ENCODE measurements at places on chromosomes 11 and 22.
A peak's percentile ranks its signal among the peaks of the same experiment; 100 is the strongest.

DNA sequence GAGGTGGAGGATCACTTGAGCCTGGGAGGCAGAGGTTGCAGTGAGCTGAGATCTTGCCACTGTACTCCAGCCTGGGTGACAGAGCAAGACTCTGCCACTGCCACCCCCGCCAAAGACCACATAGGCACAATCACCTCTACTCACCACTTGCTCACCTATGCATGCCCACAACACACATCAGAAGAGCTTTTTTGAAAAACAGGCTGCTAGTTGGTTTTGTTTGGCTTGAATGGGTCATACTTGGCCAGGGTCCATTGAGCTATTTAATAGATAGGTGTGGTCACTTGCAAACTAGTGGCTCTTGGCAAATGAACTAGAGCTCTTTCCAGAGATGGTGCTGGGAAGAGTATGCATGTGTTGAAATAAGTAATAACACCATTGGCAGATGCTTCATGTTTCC is 80.1 kb downstream of the EMSY start:
- peak; percentile 37 for DNase-seq

DNA sequence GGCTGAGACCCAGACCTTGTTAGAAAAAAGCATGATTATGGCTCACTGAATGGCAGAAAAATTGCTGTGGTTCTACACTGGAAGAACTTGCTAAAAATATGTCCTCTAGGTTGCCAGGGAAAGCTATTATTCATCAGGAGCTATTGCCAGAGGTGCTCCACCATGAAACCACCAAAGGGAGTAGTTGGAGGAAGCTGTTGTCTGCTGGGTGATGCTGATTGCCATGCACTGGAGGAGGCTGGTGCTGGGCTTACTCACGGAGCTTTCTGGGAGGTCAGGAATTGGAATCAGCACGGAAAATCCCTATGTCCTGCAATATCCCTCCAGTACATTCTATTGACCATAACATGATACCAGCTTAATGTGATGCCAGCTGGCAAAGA is 199.6 kb upstream of the ZBED5 start:
- DNase-seq: no peak

- DNase-seq: no peak
Observed at GRCh38 chr11:12128301-12128751, 17.9 kb downstream of the MICAL2 start.

GRCh38 chr11:62788991-62789390 is 1.8 kb downstream of the TMEM179B start:
- DNase-seq: no peak

GRCh38 chr11:127105593-127106541 is 105.3 kb upstream of the KIRREL3 start:
- DNase-seq: peak; percentile 66

GRCh38 chr11:75767228-75767572 is 1.4 kb upstream of the DGAT2 start:
- DNase-seq: no peak

DNA sequence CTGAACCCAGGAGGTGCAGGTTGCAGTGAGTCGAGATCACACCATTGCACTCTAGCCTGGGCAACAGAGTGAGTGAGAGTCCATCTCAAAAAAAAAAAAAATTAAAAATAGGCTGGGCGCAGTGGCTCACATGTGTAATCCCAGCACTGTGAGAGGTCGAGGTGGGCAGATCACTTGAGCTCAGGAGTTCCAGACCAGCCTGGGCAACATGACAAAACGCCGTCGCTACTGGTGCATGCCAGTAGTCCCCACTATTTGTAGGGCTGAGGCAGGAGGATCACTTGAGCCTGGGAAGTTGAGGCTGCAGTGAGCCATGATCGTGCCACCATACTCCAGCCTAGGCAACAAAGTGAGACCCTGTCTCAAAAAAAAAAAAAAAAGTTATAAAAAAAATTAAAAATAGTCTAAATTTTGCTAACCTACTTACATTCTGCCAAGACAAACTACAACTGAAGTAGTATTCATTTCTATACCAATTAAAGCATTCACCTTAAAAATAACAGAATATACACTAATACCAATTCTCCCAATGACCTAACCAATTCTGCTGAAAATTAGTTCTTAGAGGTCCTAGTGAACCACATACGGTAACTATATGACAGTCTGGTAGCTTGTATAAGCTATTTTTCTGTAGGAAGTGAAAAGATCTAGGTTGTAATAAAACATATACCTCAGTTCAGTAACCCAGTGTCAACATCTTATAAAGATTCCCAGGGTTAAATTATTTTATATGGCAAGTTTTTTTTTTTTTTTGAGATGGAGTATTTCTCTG is 7.1 kb downstream of the DDX6 start:
- DNase-seq: no peak

GRCh38 chr11:126375726-126376125 is 20.2 kb downstream of the ST3GAL4 start:
- DNase-seq: no peak

DNA sequence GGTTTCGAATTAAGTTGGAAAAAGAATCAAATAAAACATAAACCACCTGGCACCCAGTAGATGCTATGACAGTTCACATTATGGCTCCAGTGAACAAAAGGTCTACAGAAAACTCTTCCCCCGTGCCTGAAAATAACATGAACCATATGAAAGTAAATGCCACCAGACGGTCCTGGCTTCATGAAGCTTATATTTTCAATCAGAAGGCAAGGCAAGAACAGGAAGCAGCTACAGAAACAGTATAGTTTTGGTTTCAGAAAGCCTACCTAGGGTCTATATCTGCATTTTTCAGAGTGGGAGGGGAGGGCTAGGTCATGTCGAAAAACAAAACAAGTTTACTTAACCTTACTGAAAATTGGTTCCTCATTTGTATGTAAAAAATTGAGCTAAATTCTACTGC is 9.8 kb downstream of the RAB30 start:
- DNase-seq: no peak

DNA sequence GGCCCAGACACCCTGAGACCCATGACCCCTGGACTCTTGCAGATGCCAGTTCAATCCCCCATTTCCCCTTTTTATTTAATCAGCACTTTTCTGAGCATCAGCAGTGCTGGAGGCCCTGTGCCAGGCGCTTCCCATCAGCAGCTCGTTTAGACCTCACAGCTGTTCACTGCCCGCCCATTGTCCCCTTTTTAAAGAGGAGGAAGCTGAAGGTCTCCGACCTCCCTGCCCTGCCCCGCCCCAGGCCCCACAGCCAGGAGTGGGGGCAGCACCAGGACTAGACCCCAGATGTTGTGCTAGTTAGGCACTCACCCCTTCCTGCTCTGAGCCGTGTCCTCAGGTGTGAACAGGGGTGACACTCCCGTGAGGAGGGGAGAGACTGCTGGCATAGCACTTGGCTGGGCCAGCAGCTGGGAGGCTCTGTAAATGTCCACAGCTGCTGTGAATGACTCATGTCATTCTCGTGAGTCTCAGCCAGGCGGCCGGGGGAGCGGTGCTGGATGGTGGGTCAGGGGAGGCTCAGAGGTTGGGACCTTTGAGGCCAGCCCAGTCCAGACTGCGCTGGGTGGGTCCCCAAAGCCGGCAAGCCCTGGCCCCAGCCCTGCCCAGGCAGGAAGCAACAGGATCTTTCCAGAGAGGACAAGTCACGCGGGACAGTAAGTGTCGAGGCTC is 19.9 kb downstream of the EMID1 start:
- no peak for DNase-seq

- DNase-seq: peak; percentile 47
Observed at GRCh38 chr11:20397281-20397680, 9.8 kb downstream of the PRMT3 start.

- no peak for DNase-seq
Observed at GRCh38 chr22:37892566-37893335, 13.3 kb upstream of the MICALL1 start.

DNA sequence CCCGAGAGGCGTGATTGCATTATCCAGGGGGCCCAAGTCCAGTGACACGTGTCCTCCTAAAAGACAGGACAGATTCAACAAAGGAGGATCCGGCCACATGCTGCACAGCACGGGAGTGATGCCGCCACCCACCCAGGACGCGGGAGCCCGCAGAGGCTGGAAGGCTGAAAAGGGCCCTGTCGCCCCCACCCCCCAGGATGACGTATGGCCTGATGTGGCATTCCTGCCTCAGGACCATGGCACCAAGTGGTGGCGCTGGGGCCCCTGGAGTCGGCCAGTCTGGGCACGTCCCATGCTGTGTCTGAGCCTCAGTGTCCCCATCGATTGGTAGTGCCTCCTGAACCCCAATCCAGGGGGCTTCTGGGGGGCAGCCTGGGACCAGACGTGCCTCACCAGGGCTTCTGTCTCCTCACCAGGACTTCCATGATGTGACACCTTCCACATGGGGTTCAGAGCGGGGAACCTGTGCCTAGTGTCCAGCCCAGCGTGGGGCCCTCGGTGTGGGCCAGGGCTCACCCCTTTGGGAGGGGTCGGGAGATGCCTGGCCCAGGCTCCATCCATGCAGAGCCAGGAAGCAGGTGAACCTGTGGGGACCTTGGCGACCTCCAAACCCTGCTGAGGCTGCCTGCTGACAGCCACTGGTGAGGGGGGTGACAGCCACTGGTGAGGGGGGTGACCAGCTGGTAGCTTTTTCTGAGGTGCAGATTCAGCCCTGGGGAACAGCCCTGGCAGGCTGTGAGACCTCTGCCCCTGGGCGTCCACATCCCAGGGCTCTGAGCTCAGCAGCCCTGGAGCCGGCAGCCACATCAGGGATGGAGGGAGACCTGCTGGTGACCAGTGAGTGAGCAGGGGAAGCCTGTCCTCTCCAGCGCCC is 75.3 kb downstream of the KCNQ1 start:
- no peak for DNase-seq

- DNase-seq: peak; percentile 45
Observed at GRCh38 chr11:27451244-27451965, 21.2 kb downstream of the LGR4 start.

DNA sequence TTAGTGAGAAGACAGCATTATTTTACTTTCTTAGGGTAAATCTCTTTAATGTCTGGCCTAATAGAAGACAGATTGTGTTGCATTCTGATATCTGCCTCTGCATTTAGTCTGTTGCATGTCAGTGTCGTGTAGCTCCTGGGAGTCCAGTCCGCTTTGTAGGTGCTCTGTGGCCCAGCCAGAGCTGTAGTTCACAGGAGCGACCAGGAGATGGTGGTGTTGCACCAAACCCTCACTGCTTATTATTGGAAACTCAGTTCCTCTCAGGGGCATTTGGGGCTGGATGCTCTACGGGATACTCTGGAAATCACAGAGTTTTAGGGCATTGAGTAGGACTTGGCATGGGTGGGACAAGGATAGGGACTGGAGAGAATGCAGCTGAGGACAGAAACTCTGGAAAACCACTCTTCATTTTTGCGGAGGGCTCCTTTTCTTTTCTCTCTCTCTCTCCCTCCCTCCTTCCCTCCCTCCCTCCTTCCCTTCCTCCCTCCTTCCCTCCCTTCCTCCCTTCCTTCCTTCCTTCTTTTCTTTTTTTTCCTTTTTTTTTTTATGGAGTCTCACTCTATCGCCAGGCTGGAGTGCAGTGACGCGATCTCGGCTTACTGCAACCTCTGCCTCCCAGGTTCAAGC is 21.7 kb downstream of the MIAT start:
- DNase-seq: peak; percentile 55

DNA sequence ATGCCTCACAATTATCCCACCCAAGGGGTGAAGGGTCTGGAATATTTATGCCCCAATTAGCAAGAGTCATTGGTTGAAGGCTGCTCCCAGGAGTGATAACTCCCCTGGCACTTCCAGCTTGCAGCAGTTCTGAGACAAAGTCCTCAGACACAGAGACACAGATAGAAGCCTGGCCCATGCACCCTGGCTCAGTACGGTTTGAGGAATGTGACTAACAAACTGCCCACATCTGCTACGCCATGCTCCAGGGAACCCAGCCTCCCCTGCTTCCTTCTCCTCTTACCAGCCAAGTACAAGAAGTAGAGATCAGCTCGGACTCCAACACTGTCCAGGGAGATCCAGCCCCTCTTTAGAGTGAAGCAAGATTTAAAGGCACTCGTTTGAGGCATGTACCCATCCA is 48.5 kb upstream of the BMAL1 start:
- no peak for DNase-seq

DNA sequence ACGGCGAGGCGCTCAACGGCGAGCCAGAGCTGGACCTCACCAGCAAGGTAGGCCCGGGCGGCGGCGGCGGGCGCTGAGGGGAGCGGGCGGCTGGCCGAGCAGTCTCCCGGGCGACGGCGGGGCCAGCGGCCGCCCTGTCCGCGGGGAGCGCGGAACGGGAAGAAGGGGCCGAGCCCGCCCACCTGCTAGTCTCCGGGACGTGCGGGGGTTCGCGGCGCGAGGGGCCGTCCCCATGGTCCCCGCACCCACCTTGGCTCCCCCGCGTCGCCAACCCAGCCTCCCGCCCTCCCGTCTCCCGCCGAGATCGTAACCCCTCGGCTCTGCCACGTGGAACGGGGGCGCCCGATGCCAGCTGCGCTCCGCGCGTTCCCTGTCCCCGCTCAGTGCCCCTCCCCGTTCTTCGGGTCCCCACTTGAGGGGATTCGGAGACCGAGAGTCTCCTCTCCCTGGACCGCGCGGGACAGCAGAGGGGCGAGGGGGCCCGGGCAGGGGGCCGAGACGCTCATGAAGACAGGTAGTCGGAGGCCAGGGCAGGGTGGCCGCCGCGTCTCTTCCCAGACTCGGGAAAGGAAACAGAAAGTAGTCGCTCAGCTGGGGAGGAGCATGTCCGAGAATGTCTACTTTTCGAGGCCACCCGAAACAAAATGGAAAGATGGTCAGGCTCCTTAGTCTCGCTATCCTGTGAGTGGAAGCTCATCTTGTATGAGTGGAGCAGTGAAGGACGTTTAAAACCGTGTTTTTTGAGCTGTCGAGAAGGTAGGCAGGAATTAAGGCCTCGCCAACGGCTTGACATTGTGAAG is 557 bp downstream of the GTPBP1 start:
- DNase-seq: no peak

DNA sequence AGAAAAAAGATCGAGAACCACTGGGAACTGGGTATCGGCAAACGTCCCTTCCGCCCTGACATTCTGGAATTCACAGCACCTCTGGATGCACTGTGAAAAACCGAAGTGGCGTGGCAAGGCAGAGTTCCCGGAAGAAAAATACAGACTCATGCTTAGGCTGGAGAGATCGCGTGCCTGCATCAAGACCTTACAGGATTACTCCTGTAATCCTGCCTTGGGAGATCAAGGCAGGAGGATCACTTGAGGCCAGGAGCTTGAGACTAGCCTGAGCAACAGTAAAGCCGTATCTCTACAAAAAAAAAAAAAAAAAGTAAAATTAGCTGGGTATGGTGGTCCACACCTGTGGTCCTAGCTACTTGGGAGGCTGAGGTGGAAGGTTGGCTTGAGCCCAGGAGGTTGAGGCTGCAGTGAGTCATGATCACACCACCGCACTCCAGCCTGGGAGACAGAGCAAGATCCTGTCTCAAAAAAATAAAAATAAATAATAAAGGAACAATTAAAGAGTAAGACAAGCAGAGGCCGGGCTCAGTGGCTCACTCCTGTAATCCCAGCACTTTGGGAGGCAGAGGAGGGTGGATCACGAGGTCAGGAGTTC is 19.9 kb upstream of the TEF start:
- DNase-seq: no peak

DNA sequence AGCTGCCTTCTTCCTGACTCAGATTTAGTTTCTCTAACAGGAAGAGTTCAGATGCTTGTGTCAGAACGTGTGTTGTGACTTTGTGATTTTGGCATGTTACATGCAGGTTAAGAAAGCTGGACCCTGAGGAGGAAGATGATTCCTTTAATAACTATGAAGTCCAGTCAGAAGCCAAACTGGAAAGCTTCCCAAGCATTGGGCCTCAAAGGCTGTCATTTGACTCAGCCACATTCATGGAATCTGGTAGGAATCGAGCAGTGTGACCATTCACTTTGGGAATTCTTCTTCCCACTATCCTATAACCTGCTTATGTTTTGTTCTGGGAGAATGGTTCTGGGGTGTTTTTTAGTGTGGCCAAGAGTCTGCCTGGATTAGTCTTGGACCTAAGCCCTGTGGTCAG is 48.0 kb downstream of the CABIN1 start:
- DNase-seq: no peak

Data from NCI-H2081 (cell line).